ENCODE measurements at places on chromosomes 5 and 9.

DNA sequence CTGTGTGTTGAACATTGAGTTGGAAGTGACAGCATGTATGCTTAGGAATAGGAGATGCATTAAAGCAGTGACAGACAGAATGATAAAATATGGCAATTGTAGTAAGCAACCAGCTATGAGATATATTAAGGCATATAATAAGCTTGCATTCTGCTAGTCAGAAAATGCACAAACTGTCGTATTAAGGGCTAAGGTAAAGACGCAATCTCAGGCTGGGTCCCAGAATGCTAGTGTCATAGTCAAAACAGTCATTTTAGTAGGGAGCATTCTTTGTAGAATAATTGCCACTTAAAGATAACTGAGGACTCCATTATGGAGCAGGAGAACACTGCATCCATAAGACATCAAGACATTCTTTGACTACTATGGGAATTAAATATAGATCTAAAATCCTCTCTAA, 1369.7 kb upstream of the C9orf72 start:
- no peaks in the 10 kb centered on the region for H3K27me3 ChIP-seq
- no peak for DNase-seq
- H3K36me3 ChIP-seq: no peaks in the 10 kb centered on the region
- no peak overlapping the region for H3K27ac ChIP-seq
- no peaks in the 10 kb centered on the region for H3K4me1 ChIP-seq
- no peak overlapping the region for H3K4me3 ChIP-seq

DNA sequence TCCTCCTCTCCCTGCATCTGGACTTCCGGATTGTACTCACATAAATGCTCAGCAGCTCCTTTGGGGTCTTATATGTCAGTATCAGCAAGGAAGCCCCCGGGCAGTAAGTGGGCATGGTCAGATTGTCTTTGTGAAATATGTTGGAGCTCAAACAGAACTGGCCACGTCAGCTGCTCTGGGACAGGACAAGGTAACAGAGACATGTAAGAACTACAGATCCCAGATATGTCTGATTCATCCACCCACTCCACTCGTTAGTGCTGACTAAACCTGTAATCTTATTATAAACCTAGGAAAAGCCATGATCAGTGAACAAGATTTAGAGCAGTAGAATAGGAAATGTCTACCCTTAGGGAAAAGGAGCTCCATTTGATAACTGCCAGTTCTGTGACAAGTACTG, 561.8 kb downstream of the CETN3 start:
- no peaks in the 10 kb centered on the region for H3K4me1 ChIP-seq
- no peaks in the 10 kb centered on the region for H3K27me3 ChIP-seq

GRCh38 chr5:73793911-73794310, 167.9 kb downstream of the ARHGEF28 start:
- no peak overlapping the region for H3K4me3 ChIP-seq
- no peak overlapping the region for H3K27ac ChIP-seq
- H3K4me1 ChIP-seq: peaks cover 9% of the 10 kb centered on the region
- H3K27me3 ChIP-seq: no peaks in the 10 kb centered on the region
- no peaks in the 10 kb centered on the region for H3K36me3 ChIP-seq
- DNase-seq: no peak

- no peak overlapping the region for H3K27ac ChIP-seq
- H3K27me3 ChIP-seq: no peaks in the 10 kb centered on the region
- no peaks in the 10 kb centered on the region for H3K36me3 ChIP-seq
- no peaks in the 10 kb centered on the region for H3K4me1 ChIP-seq
These were observed 15.1 kb upstream of the IPPK start for GRCh38 chr9:92685022-92685421.

- no peaks in the 10 kb centered on the region for H3K27me3 ChIP-seq
- no peak overlapping the region for H3K4me3 ChIP-seq
- no peaks in the 10 kb centered on the region for H3K4me1 ChIP-seq
- H3K36me3 ChIP-seq: no peaks in the 10 kb centered on the region
These were observed 2.2 kb downstream of the UNC5A start for GRCh38 chr5:176812269-176813259.

GRCh38 chr9:108815156-108815555, 40.6 kb downstream of the ACTL7B start:
- no peaks in the 10 kb centered on the region for H3K4me1 ChIP-seq
- H3K27ac ChIP-seq: no peak overlapping the region
- no peaks in the 10 kb centered on the region for H3K27me3 ChIP-seq
- H3K36me3 ChIP-seq: no peaks in the 10 kb centered on the region

- no peak overlapping the region for H3K27ac ChIP-seq
- DNase-seq: no peak
- H3K4me3 ChIP-seq: no peak overlapping the region
- no peaks in the 10 kb centered on the region for H3K27me3 ChIP-seq
These were observed 20.0 kb upstream of the PITX1 start for GRCh38 chr5:135053989-135054388.

DNA sequence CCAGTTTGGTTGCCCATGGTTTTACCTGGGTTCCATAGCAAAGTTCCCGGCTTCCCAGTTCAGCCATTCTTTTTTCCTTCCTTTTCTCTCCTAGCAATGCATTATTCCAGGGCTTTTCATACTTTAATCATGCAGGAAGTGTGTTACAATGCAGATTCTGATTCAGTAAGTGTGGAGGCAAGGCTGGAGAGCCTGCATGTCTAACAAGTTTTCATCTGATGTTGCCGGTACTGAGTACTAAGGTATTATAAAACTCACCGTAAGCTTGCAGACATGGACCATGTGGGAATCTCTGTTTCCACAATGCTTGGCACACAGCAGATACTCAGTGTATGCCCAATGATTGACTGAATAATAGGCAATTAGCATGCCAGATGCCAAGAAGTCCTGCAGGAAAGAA, 102.9 kb upstream of the SHB start:
- H3K36me3 ChIP-seq: no peaks in the 10 kb centered on the region
- H3K27ac ChIP-seq: no peak overlapping the region

GRCh38 chr5:11302663-11303062, 541.6 kb upstream of the DAP start:
- H3K27ac ChIP-seq: no peak overlapping the region
- H3K4me3 ChIP-seq: no peak overlapping the region
- no peaks in the 10 kb centered on the region for H3K36me3 ChIP-seq
- peaks cover 5% of the 10 kb centered on the region for H3K4me1 ChIP-seq
- no peak for DNase-seq

DNA sequence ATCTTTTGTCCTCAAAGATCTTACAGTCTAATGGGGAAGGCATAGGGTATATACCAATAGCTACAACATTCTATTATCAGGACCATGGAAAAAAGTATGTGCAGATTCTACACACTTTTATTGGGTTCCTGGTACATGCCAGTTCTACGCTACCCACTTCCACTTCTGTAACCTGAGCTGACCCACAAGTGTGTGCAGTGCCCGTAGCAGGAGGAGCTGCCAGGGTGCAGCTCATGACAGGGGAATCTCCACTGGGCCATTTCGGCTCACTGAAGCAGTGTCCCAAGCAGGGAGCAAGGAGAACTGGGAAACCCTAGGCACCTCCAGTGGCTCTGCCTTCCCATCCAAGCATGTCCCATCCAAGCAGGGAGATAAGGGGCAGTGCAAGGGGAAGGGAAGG, 60.4 kb downstream of the FOXI1 start:
- H3K27me3 ChIP-seq: no peaks in the 10 kb centered on the region
- DNase-seq: no peak
- no peaks in the 10 kb centered on the region for H3K36me3 ChIP-seq
- H3K4me3 ChIP-seq: no peak overlapping the region
- no peak overlapping the region for H3K27ac ChIP-seq
- no peaks in the 10 kb centered on the region for H3K4me1 ChIP-seq

GRCh38 chr9:133712221-133713100, 25.7 kb downstream of the SARDH start:
- no peak overlapping the region for H3K4me3 ChIP-seq
- H3K4me1 ChIP-seq: peaks cover 18% of the 10 kb centered on the region
- no peak overlapping the region for H3K27ac ChIP-seq
- H3K36me3 ChIP-seq: no peaks in the 10 kb centered on the region

GRCh38 chr5:176691524-176691923, 44.2 kb downstream of the TSPAN17 start:
- H3K4me3 ChIP-seq: no peak overlapping the region
- no peak overlapping the region for H3K27ac ChIP-seq
- H3K27me3 ChIP-seq: no peaks in the 10 kb centered on the region
- no peaks in the 10 kb centered on the region for H3K36me3 ChIP-seq
- no peak for DNase-seq

DNA sequence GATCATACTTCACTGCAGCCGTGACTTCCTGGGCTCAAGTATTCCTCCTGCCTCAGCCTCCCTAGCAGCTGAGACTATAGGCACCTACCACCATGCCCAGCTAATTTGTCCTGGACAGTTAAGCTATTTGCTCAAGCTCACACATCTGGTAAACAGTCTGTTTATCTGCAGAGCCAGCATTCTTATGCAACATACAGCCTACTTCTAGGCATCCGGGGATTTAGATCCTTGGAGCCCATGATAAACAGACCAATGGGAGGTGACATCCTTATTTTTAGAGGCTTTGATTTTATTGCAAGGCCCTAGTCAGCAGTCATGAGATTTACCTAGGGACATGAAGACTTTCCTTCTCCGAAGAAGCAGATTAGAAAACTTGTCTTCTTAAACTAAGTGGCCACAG, 21.0 kb downstream of the ATOX1 start:
- no peak overlapping the region for H3K27ac ChIP-seq
- H3K4me3 ChIP-seq: no peak overlapping the region
- H3K4me1 ChIP-seq: peaks cover 14% of the 10 kb centered on the region
- no peaks in the 10 kb centered on the region for H3K36me3 ChIP-seq

DNA sequence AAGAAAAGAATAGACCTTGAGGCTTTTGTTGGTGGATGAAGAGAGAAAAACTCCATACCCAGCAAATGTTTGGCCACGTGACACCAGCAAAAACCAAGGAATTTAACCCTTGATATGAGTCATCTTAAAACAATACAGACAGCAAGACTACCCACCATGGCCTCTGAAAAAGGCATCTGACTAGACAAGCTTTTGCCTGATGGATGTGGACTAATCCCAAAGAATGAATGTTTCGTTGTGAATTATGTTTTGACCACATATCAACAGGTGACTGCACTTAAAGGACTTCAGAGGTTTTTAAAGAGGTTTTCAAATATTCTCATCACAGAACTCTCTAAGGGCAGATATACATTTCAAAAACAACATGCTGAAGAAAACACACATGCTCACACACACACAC, 33.0 kb upstream of the SLC1A3 start:
- peaks cover 2% of the 10 kb centered on the region for H3K4me1 ChIP-seq
- DNase-seq: no peak
- no peaks in the 10 kb centered on the region for H3K36me3 ChIP-seq
- no peak overlapping the region for H3K4me3 ChIP-seq
- H3K27me3 ChIP-seq: no peaks in the 10 kb centered on the region
- no peak overlapping the region for H3K27ac ChIP-seq

DNA sequence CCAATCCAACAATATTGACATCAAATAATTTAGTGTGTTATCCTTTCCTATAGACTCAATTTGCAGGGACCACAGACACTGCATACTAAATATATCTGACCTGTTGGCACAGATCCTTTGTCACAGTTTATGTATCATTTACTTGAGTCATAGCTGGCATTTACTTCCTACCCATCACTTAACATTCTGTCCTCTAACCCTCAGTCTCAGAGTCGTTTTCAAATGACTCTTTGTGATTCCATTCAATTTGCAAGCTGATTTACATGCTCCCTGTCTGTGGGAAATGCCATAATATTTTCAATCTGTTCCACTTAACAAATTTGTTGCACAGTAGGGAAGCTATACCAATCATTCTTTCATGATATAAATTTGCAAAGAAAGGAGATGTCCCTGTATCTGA, 265.7 kb upstream of the EDIL3 start:
- no peak overlapping the region for H3K4me3 ChIP-seq
- no peak for DNase-seq
- H3K4me1 ChIP-seq: no peaks in the 10 kb centered on the region
- H3K27ac ChIP-seq: no peak overlapping the region
- no peaks in the 10 kb centered on the region for H3K27me3 ChIP-seq

DNA sequence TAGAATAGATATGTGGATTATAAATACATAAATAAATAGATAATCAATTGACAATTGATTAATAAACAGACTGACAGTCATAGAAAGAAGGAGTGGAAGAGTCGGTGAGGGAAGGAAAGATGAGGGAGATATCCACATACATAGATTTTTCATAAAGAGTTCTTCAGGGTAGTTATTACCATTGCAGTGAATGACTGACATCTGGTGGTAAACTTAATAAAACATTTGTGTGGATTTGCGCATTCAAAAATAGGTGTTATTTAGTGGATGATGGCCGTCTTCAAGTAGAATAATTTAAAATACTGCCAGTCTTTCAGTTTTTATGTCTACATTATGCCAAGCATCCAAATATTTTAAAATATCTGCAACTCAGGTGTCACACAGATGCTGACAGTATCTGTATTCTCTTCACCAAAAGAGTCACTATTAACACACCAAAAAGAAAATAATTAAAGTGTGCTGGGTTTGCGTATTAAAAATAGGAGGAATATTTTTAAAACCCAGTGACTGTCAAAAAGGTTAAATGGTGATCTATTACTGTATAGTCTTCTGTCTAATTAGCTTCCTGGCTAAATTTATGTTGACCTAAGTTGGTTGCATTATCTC, 78.8 kb downstream of the GIN1 start:
- H3K36me3 ChIP-seq: no peaks in the 10 kb centered on the region
- H3K4me1 ChIP-seq: no peaks in the 10 kb centered on the region
- H3K4me3 ChIP-seq: no peak overlapping the region
- H3K27me3 ChIP-seq: no peaks in the 10 kb centered on the region
- DNase-seq: no peak

DNA sequence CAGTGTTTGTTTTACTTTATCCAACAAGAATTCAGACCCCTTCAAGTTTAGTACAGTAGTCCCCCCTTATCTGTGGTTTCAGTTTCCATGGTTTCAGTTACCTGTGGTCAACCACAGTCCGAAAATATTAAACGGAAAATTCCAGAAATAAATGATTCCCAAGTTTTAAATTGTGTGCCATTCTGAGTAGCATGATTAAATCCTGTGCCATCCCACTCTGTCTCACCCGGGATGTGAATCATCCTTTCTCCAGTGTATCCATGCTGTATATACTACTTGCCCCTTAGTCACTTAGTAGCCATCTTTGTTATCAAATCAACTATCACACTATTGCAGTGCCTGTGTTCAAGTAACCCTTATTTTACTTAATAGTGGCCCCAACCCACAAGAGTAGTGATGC, 153.8 kb upstream of the RASA1 start:
- no peak for DNase-seq
- no peaks in the 10 kb centered on the region for H3K4me1 ChIP-seq
- H3K36me3 ChIP-seq: no peaks in the 10 kb centered on the region
- no peak overlapping the region for H3K4me3 ChIP-seq
- H3K27me3 ChIP-seq: no peaks in the 10 kb centered on the region
